ENCODE measurements at places on chromosomes 2 and 18. TPM values are rescaled to one million over a fixed set of nuclear protein-coding genes. Genes with fewer than 3 reads are reported as not detected.

Gene CROCC2
- not detected for total RNA-seq

DNA sequence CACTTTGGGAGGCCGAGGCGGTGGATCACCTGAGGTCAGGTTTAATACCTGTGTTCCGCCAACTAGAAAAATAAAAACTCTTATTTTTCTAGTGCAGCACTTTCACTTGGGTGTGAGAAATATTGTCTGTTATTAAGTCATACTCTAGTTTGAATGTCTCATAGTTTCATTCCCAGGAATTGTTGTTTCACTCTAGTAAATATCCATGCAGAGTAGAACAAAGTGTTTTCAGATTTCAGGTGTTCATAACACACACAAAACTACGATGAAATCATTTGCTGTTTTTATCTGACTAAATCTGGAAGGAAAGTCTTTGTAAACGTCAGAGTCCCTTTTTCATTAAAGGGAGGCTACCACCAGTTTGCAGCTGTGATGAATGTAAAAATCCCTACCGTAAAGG is 4.0 kb downstream of the FAM117B start:
- DNase-seq: no peak

Gene PNKD
- 45.1 TPM for total RNA-seq

GRCh38 chr2:208062113-208062512 is 36.8 kb upstream of the PLEKHM3 start:
- DNase-seq: no peak
